Endodermal cell (in vitro differentiated cells): ENCODE measurements at places on chromosomes 7 and 10. TPM values are rescaled to one million over a fixed set of nuclear protein-coding genes. Genes with fewer than 3 reads are reported as not detected.

The ABCB4 gene
- 0.42 to 0.60 TPM (median 0.50 TPM) in 3 replicates for total RNA-seq

The FAM25G gene
- not detected in 2 replicates for total RNA-seq

The TMEM130 gene
- 0.35 to 0.82 TPM in 2 of 3 replicates, not detected in the other for total RNA-seq

The FANK1 gene
- total RNA-seq, result 8.6 to 10.0 TPM (median 9.7 TPM) in 3 replicates

DNA sequence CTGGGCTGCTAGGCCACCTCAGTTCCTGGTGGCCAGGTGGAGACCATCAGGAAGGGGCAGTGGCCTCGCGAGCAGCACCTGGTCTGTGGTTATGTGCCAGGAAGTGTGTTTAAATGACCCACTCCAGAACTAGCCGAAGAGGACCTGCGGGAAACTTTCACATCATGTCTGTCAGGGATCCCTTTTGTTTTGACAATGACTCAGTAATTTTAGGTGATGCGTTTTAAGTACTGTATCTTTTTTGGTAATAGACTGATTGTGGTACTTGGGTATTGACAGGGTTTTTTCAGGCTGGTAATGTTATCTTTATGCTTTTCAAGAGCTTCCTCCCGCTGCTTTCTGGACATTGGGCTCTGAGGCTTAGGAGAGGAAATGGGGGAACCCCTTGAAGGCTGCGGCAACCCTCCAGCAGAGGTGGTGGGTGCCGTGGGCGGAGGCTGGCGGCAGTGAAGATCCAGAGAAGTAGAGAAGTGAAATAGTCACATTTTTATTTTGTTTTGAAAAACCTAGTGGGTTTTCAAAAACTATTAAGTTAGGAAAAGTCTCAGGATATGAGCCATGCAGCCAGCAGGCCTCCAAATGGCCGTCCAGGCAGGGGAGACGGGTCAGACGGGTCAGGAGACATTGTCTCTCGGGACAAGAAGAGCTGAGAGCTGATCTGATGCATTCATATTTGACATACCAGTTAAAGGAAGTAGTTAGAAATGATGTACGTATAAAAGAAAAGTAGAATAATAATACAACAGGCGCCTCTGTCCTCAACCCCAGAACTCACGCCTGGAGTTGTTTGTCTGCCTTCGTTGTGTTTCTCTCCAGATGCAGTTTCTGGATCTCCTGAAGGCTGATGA lies 27.7 kb downstream of the PPP2R2D start:
- H3K4me1 ChIP-seq, result peaks cover 13% of the 10 kb centered on the region
- DNase-seq, result peak; percentile 49
- peak overlapping the region; percentile 62 for H3K27ac ChIP-seq
- peak overlapping the region; percentile 40 for H3K4me3 ChIP-seq
- peaks cover 28% of the 10 kb centered on the region for H3K36me3 ChIP-seq

DNA sequence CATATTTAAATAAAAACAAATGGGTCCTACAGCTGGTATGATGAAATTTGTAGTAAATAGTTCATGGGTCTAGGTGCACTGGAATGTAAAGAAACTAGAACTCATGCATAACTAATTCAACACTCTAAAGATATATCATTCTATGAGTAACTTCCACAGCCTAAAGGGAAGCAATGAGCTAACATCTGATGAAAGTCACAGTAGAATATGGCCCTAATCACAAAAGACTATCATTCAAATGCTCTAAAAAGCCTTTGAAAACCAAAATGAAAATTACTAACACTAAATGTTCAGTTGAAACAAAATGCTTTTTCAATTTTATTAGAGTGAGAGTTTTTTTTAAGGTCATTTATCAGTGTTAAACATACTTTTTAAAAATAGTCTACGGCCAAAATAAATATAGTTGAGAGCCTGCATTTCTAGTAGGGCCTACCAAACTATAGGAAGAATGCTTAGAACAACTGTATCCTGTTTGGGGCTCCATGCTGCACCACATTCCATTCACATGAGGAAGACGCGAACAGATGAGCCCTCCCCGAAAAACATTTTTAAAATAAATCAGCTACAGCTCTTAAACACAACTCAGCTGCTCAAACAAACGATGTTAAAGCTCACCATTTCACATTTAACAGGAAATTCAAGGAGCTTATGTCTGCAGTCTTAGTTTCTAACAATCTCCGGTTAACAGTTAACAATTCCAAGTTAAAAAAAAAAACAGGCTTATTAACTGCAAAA lies 134.5 kb downstream of the NRBF2 start:
- no peaks in the 10 kb centered on the region for H3K4me1 ChIP-seq
- peak overlapping the region; percentile 97 for H3K4me3 ChIP-seq
- no peaks in the 10 kb centered on the region for H3K27me3 ChIP-seq
- H3K36me3 ChIP-seq, result peaks cover 16% of the 10 kb centered on the region

- H3K36me3 ChIP-seq, result peaks cover 32% of the 10 kb centered on the region
- H3K4me3 ChIP-seq, result no peak overlapping the region
- no peak overlapping the region for H3K27ac ChIP-seq
- no peak for DNase-seq
- H3K27me3 ChIP-seq, result no peaks in the 10 kb centered on the region
- no peaks in the 10 kb centered on the region for H3K4me1 ChIP-seq
These were observed 528.6 kb downstream of the SORCS1 start for GRCh38 chr10:106635947-106636346.
